ENCODE measurements at places on chromosomes 7 and 10.

DNA sequence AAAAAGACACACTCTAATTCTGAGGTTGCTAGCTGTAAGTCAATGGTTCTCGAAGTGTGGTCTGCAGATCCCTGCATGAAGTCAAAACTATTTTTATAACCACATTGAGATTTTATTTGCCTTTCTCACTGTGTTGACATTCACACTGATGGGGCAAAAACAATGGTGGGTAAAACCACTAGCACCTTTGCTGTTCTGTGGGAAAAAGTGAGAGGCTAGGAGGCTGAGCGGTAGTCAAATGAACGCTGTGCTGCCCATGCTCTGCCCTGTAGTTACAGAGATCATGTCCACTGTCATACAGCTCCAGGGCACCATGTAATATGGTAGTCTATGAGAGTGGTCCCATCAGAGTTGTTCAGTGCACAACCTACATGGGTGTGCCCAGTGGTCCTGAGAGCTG is 21.6 kb upstream of the PDCD4 start:
- DNase-seq, result peak; percentile 13

DNA sequence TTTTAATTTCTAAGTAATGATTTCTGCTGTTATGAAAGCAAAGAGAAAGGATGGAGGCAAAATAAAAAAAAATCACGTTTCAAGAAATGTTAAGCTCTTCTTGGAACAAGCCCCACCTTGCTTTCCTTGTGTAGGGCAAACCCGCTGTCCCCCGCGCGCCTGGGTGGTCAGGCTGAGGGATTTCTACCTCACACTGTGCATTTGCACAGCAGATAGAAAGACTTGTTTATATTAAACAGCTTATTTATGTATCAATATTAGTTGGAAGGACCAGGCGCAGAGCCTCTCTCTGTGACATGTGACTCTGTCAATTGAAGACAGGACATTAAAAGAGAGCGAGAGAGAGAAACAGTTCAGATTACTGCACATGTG is 2.4 kb downstream of the ADRB1 start:
- DNase-seq, result no peak

DNA sequence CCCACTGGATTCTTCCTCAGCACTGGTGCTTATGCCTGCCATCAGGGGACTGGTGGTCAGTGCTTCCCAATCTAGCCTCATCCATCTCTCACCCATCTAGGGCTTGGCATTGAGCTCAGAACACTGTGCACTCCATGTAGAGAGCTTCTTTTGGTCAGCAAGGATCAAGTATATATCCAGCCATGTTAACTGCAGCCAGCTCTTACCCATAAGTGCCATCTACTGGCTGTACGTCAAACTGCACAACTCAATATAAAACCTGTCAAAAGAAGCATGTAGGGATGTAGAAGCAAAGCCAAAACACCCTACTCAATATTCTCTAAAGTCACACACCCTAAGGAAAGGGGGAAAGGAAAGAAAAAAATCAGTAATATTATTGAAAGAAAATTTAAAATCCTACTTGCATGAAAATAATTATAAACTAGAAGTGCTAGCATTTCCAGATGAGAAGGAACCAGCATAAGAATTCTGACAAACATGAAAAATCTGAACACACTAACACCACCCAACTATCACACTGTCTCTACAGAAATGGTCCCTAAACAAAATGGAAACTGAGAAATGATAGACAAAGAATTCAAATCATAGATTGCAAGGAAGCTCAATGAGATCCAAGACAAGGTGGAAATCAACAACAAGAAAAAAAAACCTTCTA is 531.1 kb upstream of the STEAP1 start:
- peak; percentile 47 for DNase-seq

GRCh38 chr7:147990942-147991341 is 599.6 kb upstream of the C7orf33 start:
- DNase-seq, result no peak

- peak; percentile 48 for DNase-seq
Measured at GRCh38 chr7:95527033-95527775, 41.5 kb downstream of the ASB4 start.

GRCh38 chr10:126673565-126673964 is 3.1 kb upstream of the C10orf90 start:
- no peak for DNase-seq

DNA sequence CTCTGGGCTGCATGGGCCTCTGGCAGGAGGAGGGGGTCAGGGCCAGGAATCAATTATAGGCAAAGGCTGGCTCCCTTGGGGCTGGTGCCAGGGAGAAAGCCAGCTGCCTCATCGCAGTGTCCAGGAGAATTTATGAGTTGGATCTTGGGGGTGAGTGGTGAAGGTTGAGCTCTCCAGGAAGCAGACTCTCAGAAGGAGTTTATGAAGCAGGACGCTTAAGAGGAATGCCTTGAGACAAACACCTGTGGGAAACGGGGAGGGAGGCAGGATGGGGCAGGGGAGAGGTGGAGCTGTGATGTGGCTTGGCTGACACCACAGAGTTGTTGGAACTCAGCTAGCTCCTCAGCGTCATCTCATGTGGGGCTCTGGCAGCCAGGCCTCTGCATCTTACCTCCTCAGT is 428.5 kb downstream of the RPS24 start:
- DNase-seq, result no peak

DNA sequence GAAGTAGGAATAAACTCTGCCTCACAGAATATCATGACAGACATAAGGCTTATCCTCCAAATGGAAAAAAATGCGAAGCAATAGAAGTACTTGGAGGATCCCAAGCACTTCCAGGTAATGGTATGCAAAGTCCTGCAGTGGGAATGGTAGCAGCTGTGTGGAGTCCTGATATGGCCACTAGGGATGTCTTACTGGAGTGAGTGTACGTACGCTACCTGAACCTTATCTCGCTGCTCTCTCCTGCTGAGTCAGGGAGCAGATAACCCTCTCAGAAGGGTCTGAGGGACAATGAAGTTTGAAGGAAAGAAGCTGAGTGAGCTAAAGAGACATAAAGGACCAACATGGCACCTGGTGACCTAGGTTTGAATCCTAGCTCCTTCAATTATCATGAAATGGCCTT is 42.2 kb downstream of the CH25H start:
- DNase-seq, result no peak

DNA sequence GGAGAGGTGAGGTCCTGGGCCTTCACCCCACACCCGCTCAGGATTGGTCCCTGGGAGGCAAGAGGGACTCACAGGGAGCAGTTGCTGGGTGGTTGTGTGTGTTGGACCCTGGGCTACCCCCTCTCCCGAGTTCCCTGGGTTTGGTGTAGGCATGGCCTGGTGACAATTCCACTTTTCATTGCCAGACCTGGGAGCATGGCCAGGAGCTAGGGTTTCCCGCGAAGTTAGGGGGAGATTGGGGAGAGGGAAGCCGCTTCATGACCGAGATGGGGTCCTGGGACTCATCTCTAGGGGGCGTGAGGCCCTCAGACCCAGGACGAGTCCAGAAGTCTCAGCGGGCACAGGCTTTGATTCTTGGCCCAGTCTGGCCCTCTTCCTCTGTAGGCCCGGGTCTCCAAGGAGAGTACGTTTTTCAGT is 606 bp downstream of the PALD1 start:
- no peak for DNase-seq

DNA sequence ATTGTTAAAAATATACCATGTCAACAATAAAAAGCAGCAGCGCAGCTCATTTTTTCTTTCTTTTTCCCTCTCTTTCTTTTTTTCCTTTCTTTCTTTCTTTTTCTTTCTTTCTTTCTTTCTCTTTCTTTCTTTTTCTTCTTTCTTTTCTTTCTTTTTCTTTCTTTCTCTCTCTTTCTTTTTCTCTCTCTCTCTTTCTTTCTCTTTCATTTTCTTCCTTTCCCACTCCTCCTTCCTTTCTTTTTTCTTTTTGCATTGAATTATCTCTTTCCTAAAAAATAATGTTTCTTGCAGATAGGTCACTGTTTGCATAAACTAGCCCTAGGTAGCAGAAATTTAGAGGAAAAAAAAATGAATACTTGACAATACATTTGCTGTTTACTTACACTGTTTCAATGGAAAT is 755.1 kb upstream of the COBL start:
- DNase-seq, result no peak

DNA sequence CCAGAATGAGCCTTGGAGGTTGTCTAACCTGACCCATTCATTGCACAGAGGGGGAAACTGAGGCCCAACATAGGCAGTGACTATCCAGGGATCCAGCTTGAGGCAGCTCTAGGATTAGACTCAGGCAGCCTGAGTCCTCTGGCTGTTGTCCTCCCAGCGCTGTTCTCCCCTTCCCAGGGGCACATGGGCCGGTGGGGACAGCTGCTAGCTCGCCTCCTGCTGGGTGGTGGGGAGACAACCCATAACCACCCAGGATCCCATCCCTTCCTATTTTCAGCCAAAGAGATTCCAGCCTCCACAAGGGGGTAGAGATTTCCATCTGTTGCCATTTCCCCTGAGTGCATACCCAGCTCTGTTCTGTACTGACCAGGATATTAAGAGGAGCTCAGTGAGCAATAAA is 145.1 kb upstream of the GPR26 start:
- no peak for DNase-seq

DNA sequence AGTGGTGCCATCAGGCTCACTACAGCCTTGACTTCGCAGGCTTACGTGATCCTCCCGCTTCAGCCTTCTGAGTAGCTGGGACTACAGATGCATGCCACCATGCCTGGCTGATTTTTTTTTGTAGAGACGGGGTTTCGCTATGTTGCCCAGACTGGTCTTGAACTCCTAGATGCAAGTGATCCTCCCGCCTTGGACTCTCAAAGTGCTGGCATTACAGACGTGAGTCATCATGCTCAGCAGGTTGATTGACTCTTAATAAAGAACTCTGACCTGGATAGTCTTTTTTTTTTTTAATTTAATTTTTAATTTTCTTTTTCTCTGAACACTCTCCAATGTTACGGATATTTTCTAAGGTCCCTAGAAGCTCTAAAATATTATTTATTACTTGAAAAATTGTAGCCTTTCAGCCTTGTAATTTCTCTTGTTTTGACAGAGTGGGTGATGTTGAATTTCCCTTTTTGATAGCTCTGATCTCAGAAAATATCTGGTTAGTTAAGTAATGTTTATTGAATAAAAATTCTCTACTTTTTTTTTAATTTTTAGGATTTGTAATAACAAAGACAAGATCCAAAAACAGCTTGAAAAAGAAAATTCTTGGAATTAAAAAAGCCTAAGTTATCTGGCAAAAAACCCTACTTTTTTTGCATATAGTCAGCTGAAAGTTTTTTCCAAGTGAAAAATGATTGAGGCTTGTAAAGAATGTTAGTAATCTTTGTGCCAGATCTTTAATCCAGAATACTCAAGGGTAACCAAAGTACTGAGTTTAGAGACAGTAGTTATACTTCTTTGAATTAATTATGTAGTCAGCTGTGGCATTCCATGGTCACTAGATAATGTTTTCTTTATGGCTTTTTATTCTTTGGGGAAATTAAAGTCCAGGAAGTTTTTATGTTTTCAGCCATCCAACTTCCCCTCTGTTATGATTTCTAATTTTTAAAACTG is 26.7 kb downstream of the TBC1D12 start:
- no peak for DNase-seq

DNA sequence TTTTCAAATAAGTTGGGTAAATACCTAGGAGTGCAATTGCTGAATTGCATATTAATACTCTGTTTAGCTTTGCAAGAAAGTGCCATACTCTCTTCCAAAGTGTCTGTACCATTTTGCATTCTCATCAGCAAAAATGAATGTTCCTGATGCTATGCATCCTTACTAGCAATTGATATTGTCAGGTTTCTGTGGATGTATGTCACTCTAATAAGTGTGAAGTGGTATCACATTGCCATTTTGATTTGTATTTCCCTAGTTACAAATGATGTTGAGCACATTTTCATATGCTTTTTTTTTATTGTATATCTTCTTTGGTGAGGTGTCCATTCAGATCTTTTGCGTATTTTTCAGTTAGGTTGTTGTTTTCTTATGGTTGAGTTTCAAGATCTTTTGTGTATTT is 230.4 kb upstream of the MAGI2 start:
- DNase-seq, result no peak

DNA sequence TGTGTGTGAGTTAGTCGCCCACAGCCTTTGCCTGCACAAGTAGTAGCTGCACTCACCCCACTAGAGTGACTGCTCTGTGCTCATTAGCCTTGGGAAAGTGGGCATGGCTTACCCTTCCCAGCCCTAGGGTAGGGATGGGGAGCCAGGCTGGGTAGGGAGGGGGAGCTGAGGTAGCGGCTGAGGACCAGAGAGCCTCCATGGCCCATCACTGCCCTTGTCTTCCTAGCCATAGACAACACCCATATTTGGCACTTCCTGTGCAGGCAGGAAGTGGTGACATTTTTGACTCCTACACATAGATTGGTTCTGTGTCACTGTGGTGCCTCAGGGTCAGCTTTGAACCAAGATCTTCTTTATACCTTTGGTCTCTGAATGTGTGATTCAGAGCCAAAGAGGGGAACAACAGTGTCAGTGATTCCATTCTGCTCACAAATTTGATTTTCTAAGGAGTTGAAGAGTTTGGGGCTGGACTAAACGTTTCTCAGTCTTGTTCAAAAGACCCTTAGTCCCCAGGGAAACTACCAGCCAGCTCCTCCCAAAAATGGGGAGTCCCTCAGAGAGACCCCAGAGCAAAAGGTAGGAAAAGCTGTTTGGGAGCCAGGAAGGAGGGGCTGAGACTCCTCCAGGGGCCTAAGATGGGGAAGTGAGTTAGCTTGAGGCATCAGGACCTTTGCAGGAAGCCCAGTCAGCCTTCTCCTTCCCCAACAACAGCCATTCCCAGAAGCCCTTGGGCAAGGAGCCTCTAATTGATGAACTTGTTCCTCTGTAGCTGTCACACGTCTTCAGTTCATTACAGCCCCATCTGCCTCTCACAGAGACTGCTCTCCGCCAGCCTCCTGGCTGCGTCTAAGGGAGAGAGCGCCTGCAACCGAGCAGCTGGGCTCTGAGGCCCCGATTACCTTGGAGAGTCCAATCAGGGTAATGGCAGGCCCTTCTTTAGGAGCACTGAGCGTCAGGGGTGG is 135.0 kb downstream of the CDH23 start:
- peak; percentile 40 for DNase-seq

DNA sequence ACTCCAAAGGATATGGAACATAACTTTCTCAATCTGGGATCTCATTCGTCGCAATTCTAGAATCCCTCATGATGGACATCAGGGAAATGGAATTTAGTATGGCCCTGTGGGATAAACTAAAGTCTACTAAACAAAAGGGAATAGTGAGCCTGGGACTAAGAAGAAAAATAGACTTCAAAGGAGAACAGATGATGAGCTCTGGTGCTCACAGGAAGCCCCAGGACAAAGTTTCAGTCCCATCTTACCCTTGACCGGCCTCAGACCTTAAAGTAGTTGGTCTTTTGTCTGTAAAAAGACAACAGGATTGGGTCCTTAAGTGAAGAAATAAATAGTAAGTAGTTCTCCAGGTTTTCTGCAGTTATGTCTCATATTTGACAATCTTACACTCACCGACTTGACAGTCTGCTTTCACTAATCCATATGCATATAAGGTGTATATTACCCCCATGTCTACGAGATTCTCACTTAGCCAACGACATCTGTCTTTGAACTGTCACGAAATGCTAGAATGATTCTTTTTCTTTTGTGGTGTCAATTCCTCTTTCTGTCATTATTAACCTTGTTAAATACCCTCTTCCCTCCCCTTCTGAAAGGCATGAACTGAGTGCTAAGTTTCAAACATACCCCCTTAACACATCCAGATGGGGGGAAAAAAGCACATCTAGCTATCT is 10.9 kb upstream of the IKZF1 start:
- peak; percentile 57 for DNase-seq
